CD4-positive, alpha-beta memory T cell (primary cell): ENCODE measurements at places on chromosomes 12 and 14.
A peak's percentile ranks its signal among the peaks of the same experiment; 100 is the strongest.

- DNase-seq: no peak
Observed at GRCh38 chr12:79858518-79858917, 76.4 kb downstream of the PPP1R12A start.

DNA sequence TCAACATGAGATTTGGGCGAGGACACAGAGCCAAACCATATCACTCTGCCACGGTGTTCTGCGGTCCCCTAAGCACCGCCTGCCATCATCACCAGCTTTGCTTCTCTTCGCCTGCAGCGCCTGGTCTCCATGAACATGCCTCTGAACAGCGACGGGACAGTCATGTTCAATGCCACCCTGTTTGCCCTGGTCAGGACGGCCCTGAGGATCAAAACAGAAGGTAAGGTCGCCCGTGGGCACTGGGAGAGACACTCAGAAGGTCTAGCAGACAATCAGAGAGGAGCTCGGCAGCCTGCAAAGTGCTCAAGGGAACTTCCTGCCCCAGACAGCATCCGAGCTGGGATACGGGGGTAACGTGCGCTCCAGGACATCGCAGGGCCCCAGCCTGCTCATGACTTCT lies 126.0 kb upstream of the FKBP4 start:
- DNase-seq: no peak

- DNase-seq: no peak
Observed at GRCh38 chr12:10716277-10716676, 6.8 kb downstream of the YBX3 start.

GRCh38 chr12:124327362-124328043 lies 32.6 kb downstream of the RFLNA start:
- no peak for DNase-seq

DNA sequence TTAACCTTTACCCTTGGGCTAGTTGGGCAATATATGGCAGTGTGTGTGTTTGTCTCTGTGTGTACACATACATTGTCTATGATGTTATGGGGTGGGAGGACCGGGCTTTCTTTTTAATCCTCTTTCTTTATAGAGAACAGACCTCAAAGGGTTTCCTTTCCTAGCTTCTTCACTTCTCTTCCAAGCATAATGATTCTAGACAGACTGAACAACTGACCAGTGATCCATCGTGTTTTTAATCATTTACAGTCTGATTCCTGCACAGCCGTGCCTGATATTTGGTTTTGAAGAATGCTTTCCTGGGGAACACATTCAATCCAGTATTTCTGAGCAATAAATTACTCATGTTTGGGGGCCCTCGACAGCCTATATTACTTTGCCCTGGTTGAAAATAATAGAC lies 481.1 kb upstream of the DCN start:
- DNase-seq: no peak

DNA sequence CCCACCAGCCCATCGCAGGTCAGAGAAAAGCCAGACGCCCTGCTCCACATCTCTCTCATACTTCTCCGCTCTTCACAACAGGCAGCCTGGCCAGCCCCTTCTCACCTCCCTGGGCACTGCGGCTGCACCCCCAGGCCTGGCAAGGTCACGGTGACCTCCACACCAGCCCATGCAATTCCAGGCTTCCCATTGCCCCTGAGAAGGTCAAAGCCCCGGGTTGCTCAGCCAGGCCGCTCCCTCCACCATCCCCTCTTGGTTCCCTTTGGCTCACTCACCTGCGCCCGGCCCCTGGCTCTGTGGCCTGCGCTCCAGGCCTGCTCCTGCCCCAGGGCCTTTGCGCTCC lies 55.4 kb downstream of the GALNT9 start:
- no peak for DNase-seq

DNA sequence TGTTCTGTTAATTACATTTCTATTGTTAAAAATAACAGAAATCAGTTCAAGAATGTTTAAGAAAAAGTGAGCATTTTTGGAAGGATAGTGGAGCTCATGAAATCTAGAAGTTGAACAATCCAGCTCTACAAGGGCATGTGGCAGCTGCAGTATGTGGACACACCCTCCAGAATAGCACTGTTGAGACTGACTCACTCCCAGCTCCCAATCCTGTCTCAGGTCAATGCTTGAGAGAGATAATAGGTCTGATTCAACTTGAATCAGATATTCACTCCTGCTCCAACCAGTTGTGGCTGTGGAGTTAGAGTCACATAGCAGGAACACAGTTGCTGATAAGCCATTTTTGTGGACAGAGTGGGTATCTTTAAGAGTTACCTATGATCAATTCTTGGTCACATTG lies 113.0 kb upstream of the NTF3 start:
- DNase-seq: no peak

- no peak for DNase-seq
Observed at GRCh38 chr14:24291446-24292117, 8.0 kb downstream of the DHRS1 start.

- DNase-seq: no peak
Observed at GRCh38 chr14:84068288-84068687, 1461.7 kb upstream of the FLRT2 start.

GRCh38 chr12:5247144-5247543 lies 184.8 kb upstream of the NTF3 start:
- DNase-seq: no peak

- no peak for DNase-seq
Observed at GRCh38 chr12:116381240-116381743, 103.8 kb upstream of the MED13L start.

GRCh38 chr12:111074559-111074958 lies 154.2 kb upstream of the MYL2 start:
- no peak for DNase-seq

GRCh38 chr12:19390051-19390598 lies 49.2 kb upstream of the AEBP2 start:
- no peak for DNase-seq

- DNase-seq: no peak
Observed at GRCh38 chr12:92259291-92259690, 113.6 kb upstream of the BTG1 start.

DNA sequence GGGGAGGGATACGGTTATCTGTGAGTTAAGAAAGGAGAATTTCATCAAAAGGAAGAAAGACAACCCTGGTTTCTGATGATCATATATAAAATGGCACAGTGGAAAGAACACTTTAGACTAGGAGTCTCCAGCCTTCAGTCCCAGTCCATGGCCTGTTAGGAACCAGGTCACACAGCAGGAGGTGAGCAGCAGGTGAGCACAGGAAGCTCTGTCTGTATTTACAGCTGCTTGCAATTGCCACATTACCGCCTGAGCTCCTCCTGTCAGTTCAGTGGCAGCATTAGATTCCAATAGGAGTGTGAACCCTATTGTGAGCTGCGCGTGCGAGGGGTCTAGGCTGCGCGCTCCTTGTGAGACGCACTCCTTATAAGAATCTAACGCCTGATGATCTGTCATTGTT lies 137.9 kb downstream of the BTG1 start:
- no peak for DNase-seq

DNA sequence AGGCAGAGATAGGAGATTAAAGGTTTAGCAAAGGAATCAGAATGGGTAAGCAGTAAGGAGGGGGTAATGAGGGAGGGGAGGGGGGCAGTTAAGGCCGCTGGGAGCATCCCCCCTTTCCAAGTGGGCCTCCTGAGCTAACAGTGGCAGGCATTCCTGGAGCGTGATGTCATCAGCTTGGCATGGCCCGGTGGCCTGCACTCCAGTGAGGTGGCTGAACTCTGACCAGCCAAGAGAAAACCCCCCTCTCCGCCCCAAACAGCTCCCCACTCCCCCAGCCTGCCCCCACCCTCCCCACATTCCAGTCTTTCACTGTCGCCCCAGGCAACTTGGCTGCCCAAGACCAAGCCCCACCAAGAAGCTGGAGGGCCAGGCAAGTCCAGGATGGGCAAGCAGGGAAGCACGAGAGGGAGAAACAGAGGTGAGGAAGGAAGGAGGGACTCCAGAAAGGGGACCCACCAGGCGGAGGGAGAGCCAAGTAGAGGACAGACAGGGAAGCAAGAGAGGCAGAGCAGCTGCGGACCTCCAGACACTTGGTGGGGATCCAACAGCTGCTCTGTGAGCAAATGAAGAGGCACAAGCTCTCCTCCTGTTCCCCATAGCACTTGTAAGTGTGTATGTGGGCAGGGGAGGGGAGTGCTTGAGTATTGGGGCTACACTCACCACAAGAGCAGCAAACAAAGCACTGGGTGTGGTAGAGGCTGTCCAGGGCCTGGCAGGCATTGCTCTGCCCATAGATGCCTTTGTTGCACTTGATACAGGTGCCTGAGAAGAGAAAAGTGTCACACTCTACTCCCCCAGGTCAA lies 4.5 kb downstream of the AJUBA start:
- no peak for DNase-seq

- no peak for DNase-seq
Observed at GRCh38 chr12:32669584-32669983, 9.5 kb upstream of the DNM1L start.

GRCh38 chr12:19483727-19484126 lies 44.4 kb downstream of the AEBP2 start:
- DNase-seq: no peak

- no peak for DNase-seq
Observed at GRCh38 chr14:92254786-92255185, 68.2 kb upstream of the SLC24A4 start.

- DNase-seq: no peak
Observed at GRCh38 chr14:100967178-100967577, 63.7 kb upstream of the RTL1 start.

DNA sequence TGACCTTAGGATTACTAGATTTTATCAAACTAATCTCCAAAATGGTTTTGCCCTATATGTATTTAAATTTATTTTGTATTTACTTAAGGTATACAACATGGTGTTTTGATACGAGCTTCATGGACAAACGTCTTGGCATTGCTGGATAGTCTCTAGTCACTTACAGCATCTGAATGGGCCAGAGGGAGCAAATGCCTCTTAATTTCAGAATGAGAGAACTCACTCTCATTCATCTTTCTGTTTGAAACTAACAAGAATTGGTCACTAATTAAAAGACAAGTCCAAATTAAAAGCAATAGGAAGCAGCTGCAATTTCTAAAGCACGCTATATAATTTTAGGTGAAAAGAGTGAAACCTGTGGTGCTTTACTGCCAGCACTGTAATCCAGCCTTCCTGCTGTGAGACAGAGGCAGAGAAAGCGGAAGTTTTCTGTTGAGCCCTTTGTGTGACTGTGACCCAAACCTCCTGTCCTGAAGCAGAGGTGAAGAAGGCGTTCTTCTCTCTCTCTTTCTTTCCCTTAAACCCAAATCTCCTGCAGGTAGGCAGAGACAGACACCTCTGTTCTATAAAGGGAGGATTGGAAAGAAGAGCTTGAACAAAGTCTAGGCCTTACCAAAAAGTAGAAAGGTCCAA lies 184.6 kb upstream of the NAV3 start:
- DNase-seq: no peak

DNA sequence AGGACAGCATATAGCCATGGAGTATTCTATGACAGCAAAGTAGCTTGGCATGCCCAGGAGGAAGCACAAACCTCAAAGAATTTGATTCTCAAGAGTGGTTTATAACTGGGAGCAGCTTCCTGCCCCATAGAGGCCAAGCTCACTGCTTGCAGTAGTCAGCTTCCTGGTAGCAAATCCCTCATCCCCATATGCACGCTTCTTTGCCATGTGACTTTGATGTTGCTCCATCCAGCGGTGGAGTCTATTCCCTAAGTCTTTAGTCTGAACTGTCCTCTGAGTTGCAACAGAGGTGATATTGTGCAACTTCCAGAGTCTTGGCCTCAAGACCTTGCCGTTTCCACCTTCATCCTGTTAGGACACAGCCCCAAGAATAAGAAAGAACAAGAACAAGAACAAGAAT lies 996.8 kb upstream of the TMEM132C start:
- DNase-seq: no peak

GRCh38 chr12:51814311-51815088 lies 34.0 kb downstream of the FIGNL2 start:
- DNase-seq: peak; percentile 60

DNA sequence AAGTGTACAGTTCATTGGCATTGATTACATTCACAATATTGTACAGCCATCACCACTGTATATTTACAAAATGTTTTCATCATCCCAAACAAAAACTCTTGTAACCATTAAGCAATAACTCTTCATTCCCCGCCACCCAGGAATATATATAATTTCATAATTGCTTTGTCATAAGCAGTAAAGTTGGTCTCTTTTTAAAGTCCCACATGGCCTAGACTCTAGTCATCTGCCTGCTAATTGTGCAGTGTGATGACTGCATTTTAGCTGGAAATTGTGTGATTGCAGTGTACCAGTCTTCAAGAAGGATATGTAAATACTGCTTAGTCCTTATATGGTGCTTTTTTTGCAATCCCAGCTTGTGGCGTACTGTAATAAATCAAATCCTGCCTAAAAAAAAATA lies 75.1 kb upstream of the ATP2A2 start:
- no peak for DNase-seq
